ENCODE measurements at places on chromosomes 2 and 18.

GRCh38 chr2:215432759-215433594 lies 2.9 kb downstream of the FN1 start:
- DNase-seq = no peak

DNA sequence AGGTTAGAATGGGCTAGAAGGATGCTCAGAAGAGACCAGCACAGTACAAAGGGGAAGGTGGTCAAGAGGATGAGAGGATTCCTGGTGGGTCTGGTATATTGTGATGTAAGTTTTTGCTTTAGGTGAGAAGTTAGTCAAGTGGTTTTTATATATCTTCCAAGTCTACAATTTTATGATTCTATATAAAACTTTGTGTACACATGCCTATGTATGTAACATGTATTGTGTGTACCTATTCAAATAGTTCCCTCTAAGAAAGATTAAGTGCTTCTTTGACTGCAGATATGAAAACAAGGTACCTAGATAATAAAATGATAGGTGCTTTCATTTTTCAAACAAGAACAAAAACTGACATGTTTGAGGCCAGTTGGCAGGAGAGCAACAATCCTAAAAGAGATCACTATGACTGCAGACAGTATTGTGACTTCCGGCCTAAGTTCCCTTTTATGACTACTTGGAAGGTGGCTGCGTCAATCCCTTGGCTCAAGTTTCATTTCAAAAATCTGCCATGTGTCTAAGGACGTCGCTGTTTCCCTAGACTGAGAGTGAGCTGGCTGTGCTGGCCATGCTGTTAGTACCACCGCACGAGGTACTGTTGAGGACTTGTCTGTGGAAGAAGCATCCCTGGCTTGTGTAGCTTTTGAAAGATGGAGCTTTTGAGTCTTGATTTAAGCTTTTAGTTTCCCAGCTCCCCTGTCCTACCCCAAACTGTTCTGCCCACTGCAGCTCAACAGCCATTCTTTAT lies 123.1 kb downstream of the PRPF40A start:
- no peak for DNase-seq

DNA sequence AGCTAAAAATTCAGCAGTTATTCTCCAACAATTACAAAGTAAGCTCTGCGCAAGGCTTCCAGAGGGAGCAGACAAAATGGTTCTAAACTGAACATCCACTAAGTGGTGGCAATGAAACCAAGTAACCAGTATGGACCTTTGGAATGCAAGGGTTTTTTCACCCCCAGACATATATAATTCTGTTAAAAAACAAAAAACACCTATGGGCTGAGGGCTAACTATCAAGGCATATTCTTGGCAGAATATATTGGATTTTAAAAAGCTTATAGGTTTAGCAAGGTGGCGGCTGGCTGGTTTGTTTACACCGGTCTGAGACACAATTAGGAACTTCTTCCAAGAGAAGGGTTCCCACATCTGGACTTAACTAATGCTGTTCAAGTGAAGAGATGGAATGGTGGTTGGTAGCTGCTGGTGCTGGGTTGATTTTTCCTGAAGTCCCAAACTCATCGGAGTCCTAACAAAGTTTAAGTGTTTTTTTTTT lies 2.8 kb downstream of the ZFP36L2 start:
- DNase-seq = no peak

DNA sequence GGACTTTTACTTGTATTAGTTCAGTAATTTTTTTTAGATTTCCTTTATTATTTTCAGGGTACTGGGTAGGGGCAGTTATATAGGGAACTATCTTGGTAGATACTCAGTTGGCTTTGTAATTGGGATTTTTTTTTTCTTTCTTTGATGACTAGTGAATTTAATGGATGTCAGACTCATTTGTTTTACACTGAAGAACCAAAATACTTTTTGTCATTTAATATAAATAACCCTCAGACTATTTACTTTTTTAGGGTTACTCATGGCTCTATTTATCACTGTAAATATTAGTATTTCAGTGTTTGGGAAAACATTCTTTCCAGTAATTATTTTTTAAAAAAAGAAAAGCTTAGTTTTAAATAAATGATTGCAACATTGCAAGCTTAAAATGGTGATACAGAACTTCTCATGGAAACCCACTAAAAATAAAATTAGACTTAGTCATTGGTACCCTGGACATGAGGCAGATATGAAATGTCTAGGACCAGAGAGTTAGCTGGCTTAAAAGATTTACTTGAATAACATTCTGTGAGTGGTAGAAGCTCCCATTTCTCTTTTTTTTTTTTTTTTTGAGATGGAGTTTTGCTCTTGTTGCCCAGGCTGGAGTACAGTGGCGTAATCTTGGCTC lies 74.4 kb upstream of the CYP20A1 start:
- no peak for DNase-seq

GRCh38 chr2:39659765-39660611 lies 5.7 kb upstream of the TMEM178A start:
- no peak for DNase-seq

DNA sequence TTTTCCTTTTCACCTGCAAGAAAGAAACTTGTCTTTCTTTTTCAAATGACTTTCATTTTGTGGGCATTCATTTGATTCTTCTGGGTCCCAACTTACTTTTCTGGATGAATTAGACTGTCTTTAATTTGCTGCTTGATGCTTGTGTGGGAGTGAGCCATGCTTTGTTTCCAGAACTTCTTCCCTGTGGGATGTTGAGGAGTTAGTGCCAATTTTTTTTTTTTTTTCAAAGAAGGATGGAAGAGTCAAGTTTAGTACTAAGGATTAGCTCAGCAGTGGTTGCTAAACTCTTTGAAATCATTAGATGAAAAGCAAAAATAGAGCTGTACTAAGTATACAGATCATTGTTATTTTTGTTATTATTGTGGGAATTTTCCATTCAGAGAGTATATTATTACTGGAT lies 17.2 kb upstream of the KCTD1 start:
- no peak for DNase-seq

DNA sequence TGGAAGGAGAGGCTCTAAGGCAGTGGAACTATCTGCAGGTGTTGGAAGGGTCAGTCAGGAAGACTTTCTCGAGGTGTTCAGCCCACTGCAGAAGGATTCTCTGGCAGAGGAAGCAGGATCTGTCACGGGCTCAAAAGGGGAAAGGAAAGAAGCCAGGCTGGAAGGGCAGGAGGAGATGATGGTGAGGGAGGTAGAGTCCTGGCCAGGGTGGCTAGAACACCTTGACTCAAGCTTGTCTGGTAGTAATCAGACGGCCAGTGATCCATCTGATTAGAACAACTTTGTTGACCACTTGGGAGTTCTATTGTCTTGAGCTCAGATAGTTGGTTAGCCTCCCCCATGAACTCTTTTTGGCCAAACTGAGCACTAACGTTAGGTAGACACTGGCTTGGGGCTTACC lies 9.7 kb upstream of the ATOH8 start:
- DNase-seq = no peak

GRCh38 chr2:192298664-192299063 lies 103.9 kb upstream of the TMEFF2 start:
- DNase-seq = no peak

GRCh38 chr2:140526575-140526974 lies 1604.2 kb downstream of the LRP1B start:
- no peak for DNase-seq

- DNase-seq = no peak
These were observed 1481.6 kb upstream of the PIK3C3 start for GRCh38 chr18:40473221-40474029.

- DNase-seq = no peak
These were observed 38.0 kb downstream of the AKAIN1 start for GRCh38 chr18:5159080-5159479.

DNA sequence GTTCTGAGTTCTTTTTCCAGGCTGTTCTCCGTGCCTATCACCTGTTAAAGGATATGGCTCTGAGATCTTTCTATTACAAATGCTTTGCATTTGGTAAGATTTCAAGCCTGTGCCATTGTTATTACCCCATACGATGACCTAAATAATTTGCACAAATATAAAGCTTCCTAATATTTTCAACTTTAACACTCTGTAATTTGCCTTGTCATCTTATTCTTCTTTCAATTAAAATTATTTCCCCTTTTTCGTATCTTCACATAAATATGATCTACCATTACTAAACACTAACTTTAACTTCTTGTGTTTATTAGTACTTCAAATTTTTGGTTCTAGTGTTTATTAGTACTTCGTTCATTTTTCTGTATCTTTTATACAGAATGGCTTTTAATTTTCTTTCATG lies 3.2 kb upstream of the MSL3B start:
- no peak for DNase-seq

DNA sequence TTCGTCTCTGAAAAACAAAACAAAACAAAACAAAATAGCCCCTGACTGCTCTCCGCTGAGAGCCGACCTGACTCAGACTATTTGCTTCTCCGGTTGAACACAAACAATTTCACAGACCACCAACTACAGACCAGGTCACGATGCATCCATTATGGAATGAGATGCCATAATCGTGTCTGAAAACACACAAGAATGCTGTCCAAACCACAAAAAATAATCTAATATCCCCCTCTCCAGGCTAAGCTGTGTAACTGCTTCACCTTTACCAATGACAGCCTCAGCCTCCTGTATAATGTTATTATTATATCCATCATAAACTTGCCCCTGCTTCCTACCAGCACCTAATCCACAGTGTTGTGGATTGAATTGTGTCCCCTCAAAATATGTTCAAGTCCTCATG lies 114.7 kb downstream of the DNAH6 start:
- peak; percentile 37 for DNase-seq

GRCh38 chr2:161947836-161948235 lies 126.2 kb downstream of the DPP4 start:
- DNase-seq = no peak

- no peak for DNase-seq
These were observed 253.1 kb upstream of the ZNF521 start for GRCh38 chr18:25604894-25605597.

- DNase-seq = no peak
These were observed 207.8 kb upstream of the SMAD2 start for GRCh38 chr18:48138210-48138609.

GRCh38 chr18:7616661-7617060 lies 49.5 kb downstream of the PTPRM start:
- DNase-seq = no peak

DNA sequence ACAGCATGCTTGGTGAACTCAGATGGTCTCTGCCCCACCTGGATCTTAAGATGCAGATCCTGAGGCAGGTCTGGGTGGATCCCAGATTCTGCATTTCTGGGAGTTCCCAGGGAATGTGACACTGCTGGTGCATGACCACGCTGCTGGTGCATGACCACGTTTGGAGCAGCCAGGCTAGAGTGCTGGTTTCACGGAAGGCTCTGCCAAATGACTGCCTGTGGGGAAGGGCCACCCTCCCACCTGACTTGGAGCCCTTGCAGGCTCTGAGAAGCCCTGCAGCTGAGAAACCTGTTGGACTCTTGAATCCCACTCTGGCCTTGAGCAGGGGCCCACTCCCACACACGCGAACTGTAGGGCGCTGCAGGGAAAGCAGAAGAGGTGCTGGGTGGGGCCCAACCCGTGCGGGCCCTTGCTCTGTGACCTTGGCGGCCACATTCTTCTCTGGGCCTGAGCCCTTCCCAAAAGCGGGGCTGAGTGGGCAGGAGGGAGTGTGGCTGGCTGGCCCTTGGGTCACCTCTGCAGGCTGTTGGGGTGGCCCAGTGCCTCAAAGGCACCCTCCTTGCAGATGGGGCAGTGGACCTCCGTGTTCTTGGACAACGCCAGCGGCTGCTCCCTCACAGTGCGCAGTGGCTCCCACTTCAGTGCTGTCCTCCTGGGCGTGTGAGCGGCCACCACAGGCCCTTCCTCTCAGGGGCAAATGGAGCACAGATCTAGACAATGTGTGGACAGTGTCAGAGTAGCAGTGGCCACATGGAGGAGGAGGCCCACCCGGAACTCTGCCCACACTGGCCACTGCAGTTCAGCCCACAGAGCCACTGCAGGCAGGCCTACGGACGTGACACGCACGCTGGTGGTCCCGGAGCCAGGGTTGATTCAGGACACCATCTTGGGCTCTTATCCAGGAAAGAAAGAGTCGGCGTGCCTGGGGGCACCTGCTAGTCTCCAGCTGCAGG lies 7.9 kb downstream of the ERFE start:
- no peak for DNase-seq

GRCh38 chr18:59140302-59140885 lies 710 bp downstream of the SEC11C start:
- DNase-seq = no peak

GRCh38 chr2:220767591-220768255 lies 804.4 kb downstream of the EPHA4 start:
- DNase-seq = no peak

DNA sequence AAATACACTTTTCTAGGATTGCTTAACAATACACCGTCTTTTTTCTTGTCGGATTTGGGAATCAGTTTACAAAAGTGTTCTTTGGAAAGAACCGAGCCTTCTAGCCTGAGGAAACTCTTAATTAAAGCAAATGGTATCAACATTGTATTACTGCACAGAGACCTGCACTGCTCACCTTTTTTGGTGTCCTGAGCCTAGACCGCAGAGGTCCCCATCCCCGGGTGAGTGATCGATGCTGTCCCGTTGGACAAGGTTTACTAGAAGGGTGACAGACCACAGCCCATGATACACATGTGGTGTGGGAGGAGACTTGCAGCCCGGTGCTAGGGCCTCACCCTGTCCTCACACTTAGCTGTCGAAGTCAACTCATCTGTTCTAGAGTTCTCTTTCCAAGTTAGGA lies 55.3 kb downstream of the TSHZ1 start:
- no peak for DNase-seq

- DNase-seq = no peak
These were observed 31.0 kb downstream of the GAD1 start for GRCh38 chr2:170847716-170848115.

GRCh38 chr2:10079266-10079869 lies 843 bp downstream of the CYS1 start:
- DNase-seq = no peak

- DNase-seq = no peak
These were observed 156.2 kb upstream of the DNMT3A start for GRCh38 chr2:25497918-25498407.

- no peak for DNase-seq
These were observed 7.5 kb upstream of the ITPRIPL1 start for GRCh38 chr2:96317584-96317997.

All from NCI-H510A treated with DMSO at 0.1 percent for 48 hours (cell line).